ENCODE measurements at places on chromosomes 7 and 10. TPM values are rescaled to one million over a fixed set of nuclear protein-coding genes. Genes with fewer than 3 reads are reported as not detected.

DNA sequence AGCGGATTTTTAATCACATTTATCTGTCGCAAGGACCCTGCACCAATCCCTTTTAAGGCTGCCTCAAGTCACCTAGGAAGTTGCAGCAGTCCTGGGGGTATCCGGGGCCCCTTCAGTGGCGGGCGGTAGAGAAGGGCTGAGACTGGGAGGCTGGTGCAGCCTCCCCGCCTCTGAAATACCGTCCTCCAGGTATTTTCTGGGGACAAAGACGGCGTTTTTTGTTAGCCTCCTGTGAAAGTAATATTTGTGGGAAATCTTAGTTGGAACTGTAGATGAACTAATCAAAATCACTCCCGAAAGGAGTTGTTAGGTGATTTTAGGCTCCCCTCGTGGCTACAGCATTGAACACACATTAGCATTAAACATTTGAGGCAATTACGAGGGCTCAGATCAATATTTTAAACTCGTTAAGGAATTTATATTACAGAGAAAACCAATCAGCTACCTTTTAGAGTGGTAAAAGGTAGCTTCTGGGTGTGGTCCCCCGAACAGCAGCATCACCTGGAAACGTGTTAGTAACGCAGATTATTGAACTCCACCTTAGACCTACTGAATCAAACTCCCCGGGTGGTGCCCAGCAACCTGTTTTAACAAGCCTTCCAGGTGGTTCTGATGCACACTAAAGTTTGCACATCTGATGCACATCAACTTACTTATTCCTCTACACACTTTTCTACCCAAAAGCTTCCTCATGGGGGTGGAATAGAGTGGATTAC, 530 bp upstream of the ANXA7 start:
- DNase-seq: no peak
- H3K4me3 ChIP-seq: peak overlapping the region; percentile 88
- no peaks in the 10 kb centered on the region for H3K36me3 ChIP-seq
- peak overlapping the region; percentile 98 for H3K27ac ChIP-seq
- no peaks in the 10 kb centered on the region for H3K27me3 ChIP-seq

Gene CHAT
- not detected for total RNA-seq

Gene CYP2C8
- total RNA-seq: 0.16 TPM

- H3K4me3 ChIP-seq: no peak overlapping the region
- peaks cover 3% of the 10 kb centered on the region for H3K27me3 ChIP-seq
- no peaks in the 10 kb centered on the region for H3K36me3 ChIP-seq
- no peak overlapping the region for H3K27ac ChIP-seq
- no peaks in the 10 kb centered on the region for H3K4me1 ChIP-seq
Measured at GRCh38 chr10:106576534-106576933, 588.0 kb downstream of the SORCS1 start.

Gene GOLGA7B
- total RNA-seq: 3.2 TPM

Gene VTI1A
- total RNA-seq: 53.7 TPM

DNA sequence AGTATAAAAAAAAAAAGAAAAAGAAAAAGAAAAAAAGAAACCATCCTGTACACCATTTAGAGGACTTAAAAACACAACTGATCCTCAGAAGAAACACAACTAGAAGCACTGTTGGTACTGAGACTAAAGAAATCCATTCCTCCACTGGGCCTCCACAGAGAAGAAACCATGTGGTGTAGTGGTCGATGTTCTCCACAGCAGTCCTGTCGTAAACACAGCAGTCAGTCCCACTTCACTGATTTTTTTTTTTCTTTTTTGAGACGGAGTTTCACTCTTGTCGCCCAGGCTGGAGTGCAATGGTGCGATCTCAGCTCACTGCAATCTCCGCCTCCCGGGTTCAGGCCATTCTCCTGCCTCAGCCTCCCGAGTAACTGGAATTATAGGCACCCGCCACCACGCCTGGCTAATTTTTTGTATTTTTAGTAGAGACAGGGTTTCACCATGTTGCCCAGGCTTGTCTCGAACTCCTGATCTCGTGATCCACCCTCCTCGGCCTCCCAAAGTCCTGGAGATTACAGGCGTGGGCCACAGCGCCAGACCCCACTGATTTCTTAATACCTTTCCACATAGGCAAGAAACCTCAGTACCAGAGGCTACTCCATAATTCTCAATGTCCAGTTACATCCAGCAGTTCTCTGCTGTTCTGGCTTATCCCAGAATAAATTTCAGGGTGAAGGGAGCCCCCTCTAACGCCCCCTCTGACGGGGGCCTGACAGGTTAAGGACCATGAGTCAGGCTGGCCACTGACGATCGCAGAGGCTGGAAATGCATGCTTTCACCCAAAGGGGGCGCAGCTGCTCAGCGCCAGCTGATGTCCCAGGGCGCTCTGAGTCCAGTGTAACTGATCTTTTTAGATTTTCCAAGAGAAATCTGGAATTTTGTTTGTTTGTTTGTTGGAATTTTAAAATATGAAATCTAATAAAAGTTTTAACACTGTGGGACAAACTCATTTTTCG, 24.8 kb upstream of the FFAR4 start:
- H3K27ac ChIP-seq: no peak overlapping the region
- no peaks in the 10 kb centered on the region for H3K36me3 ChIP-seq
- peak overlapping the region; percentile 41 for H3K4me3 ChIP-seq
- no peak for DNase-seq
- H3K4me1 ChIP-seq: no peaks in the 10 kb centered on the region
- H3K27me3 ChIP-seq: no peaks in the 10 kb centered on the region

DNA sequence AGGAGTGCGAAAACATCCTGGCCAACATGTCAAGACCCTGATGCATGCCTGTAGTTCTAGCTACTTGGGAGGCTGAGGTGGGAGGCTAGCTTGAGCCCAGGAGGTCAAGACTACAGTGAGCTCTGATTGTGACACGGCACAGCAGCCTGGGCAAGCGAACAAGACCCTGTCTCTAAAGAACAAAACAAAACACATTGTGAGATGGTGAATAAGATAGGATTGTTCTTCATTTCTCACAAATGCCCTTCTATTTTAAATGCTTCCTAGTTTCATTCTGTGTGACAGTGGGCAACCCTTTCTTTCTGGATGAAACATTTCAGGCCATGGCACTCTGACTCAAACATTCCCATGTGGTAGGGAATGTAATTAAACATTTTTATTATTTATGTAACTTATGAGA, 13.5 kb downstream of the EFCAB10 start:
- no peak for DNase-seq
- no peak overlapping the region for H3K27ac ChIP-seq
- no peak overlapping the region for H3K4me3 ChIP-seq
- H3K27me3 ChIP-seq: no peaks in the 10 kb centered on the region

DNA sequence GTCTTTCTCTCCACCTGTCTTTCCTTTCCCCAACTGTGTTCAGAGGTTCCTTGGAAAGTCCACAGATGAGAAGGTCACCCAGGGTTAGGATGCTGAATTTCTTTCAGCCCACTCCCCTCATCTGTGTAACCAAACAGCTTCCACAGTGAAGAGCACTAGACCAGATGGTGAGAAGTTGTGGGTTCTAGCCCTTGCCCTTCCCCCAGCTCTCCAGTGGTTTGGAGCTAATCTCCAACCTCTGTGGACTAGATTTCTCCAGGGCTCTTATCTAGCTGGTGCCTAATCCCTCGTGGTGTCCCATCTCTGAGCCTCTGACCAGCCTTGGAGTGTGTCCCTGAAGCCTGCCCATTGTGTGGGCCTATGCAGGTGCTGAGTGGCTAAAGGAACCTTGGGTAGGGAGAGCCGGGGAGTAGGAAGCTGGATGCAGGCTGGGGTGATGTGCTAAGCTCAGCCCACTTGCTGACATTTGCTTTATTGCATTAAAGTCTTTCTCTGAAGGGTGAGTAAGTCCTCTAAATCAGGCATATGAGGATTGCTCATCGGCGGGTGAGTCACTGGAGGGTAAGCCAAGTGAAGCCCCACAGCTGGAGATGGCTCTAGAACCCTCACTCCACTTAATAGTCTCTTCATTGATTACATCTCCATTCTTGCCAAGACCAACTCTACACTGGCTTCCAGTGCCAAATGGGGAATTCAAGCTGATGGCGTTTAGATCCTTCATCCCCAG, 14.9 kb downstream of the DUSP5 start:
- H3K27ac ChIP-seq: no peak overlapping the region
- no peaks in the 10 kb centered on the region for H3K36me3 ChIP-seq
- DNase-seq: no peak

Gene ADIRF
- 204 TPM for total RNA-seq

All from breast epithelium (tissue), 4 donors.